CD4-positive, alpha-beta T cell treated with Interleukin-12 subunit alpha and Interleukin-12 subunit beta, for 1 hour (primary cell): ENCODE measurements at places on chromosomes 11 and 22.

GRCh38 chr22:26213826-26214225 is 44.6 kb downstream of the SEZ6L start:
- no peak for DNase-seq

GRCh38 chr22:37187552-37187890 is 526 bp downstream of the C1QTNF6 start:
- DNase-seq = no peak

DNA sequence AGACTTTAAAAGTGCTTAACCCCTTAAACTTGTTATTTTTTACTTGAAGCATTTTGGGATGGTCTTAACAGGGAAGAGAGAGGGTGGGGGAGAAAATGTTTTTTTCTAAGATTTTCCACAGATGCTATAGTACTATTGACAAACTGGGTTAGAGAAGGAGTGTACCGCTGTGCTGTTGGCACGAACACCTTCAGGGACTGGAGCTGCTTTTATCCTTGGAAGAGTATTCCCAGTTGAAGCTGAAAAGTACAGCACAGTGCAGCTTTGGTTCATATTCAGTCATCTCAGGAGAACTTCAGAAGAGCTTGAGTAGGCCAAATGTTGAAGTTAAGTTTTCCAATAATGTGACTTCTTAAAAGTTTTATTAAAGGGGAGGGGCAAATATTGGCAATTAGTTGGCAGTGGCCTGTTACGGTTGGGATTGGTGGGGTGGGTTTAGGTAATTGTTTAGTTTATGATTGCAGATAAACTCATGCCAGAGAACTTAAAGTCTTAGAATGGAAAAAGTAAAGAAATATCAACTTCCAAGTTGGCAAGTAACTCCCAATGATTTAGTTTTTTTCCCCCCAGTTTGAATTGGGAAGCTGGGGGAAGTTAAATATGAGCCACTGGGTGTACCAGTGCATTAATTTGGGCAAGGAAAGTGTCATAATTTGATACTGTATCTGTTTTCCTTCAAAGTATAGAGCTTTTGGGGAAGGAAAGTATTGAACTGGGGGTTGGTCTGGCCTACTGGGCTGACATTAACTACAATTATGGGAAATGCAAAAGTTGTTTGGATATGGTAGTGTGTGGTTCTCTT is 2.8 kb downstream of the MALAT1 start:
- DNase-seq = peak; percentile 31

GRCh38 chr11:11220786-11221185 is 132.3 kb downstream of the CSNK2A3 start:
- no peak for DNase-seq

GRCh38 chr11:76649011-76649410 is 21.5 kb downstream of the LRRC32 start:
- DNase-seq = no peak

- DNase-seq = no peak
These were observed 35.5 kb downstream of the ACO2 start for GRCh38 chr22:41504397-41504796.

DNA sequence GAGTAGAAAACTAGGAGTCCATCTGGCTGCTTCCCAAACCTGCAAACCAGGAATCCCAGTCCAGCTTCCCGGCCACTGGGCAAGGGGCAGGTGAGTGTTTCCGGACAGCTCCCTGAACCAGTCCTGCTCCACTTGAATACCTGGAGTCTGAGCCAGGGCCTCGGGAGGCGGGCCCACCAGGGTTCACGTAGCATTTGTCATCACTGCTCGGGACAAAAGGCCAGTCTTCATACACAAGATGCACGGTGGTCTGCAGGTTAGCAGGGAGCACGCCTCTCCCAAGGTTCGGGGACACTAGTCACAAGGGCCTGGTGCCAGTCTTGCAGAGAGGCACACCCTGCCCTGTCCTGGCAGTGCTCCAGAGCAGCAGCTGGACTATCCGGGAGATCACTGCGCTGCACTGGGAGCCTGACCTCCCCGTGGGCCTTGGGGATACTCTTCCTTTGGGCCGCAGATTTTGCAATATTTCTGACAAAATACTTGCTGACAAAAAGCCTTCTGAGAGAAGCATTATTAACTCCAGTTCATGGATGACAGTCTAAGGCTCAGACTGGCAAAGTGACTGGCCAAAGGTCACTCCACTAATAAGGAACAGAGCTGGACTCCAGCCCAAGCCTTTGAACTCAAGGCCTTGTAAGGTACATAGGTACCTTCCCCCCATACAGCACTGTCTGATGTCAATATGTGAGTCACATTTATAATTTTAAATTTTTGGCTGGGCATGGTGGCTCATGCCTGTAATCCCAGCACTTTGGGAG is 25.1 kb downstream of the CD6 start:
- DNase-seq = no peak

GRCh38 chr11:113274713-113275582 is 39.4 kb upstream of the TTC12 start:
- no peak for DNase-seq

- DNase-seq = no peak
These were observed 111.4 kb upstream of the TBCEL start for GRCh38 chr11:120912504-120912903.

DNA sequence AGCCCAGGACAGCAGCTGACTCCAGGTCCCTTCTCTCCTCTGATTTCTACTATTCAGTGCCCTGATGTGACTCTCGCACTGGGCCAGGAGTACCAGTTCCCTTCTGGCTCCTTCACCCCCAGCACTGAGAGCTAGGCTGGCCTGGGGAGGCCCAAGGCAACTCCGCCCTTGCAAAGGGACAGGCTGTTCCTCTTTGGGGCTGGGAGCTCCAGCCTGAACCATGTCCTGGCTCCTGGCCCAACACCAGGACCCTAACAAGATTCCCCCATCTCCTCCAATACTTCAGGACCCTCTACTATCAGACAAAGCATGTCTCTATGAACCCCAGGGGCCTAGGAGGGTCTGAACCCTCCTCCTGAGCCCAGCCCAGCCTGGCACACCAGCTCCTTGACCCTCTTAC is 12.5 kb downstream of the CREB3L1 start:
- DNase-seq = no peak

DNA sequence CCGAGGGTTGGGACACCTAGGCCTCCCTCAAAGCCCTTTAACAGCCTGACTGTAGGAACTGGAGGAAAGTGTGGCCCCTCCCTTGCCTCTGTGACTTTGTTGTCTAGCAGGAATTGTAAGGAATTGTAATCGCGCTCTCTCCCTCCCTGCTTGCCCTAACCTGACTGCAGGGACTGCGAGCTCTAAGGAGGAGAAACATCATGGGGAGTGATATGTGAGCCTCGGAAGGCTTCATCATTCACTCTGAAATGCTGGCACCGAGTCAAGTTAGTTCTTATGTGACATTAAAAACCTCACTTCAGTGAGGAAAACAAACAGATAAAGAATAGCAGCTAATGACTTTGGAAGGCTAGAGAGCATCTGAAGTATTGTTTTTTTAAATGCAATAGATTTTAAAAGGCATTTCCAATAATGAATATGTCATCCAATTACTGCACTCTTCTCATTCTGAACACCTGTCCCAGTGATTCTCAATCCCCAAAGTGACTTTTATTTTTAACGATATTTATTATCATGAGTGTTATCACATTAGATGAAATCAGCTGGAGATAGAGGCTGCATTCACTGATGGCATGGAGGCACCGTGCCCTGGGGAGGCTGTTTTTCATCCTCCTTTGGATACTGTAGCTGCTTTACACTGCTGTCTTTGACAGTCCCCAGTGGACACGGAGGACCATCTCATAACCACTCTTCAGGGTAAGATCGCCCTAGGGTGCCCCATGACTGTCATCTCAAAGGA is 58.5 kb upstream of the NTM start:
- DNase-seq = no peak

GRCh38 chr11:737366-737765 is 9.9 kb upstream of the TALDO1 start:
- DNase-seq = no peak

DNA sequence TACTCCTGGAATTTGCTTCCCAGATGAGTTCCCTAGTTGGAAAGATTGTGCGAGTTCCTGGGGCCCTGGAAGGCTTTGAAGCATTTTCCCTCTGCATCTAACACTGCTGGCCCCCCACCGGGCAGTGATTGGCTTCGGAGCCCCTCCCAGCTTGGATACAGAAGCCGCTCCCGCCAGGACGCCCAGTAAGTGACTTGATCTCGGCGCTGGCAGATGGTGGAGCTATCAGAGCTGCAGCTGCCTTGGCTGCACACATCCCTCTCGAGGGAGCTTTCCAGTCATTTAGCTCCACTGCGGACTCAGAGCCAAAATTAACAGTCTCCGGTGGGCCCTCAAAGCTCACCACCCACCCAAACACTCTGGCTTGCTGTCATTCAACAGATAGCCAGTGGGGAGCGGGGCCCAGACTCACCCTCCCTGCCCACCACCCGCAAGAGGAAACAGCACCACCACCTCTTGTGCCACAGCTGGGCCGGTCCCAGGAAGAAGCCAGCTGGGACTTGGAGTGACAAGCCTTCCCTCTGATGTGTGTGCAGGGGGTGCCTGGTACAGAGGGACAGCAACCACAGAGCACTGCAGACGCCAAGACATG is 162.3 kb downstream of the TRIM29 start:
- DNase-seq = no peak

- DNase-seq = no peak
These were observed 26.2 kb downstream of the SUSD2 start for GRCh38 chr22:24207264-24208011.

GRCh38 chr11:102864724-102865123 is 10.1 kb downstream of the MMP12 start:
- DNase-seq = no peak

- DNase-seq = no peak
These were observed 48.3 kb downstream of the LARGE1 start for GRCh38 chr22:33871935-33872334.
